Activated naive CD8-positive, alpha-beta T cell treated with anti-CD3 and anti-CD28 coated beads, Interleukin-2, amount 10 ng/mL, durations not matched to agents 7 days and 5 days (primary cell): ENCODE measurements at places on chromosomes 6 and 20.

- H3K27ac ChIP-seq, result no peak overlapping the region
- H3K4me3 ChIP-seq, result no peak overlapping the region
- H3K4me1 ChIP-seq, result no peaks in the 10 kb centered on the region
- no peak for DNase-seq
- no peaks in the 10 kb centered on the region for H3K27me3 ChIP-seq
- no peaks in the 10 kb centered on the region for H3K36me3 ChIP-seq
Measured at GRCh38 chr20:19021406-19022117, 190.9 kb upstream of the SLC24A3 start.

DNA sequence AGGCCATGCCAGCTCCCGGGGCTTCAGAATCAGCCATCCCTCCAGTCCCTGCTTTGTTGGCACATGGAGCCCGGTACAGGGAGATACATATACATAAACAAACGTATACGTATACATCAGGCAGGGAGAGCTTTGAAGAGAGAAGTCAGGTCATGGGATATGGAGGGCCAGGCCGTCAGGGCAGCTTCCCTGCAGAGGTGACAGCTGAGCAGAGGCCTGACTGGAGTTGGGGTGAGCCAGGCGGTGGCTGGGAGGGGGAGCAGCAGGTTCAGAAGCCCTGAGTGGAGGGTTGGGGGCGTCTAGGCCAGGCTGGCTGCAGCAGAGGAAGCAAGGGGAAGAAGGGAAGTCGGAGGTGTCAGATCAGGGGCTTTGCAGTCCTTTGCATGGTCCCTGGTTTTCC lies 61.7 kb downstream of the STK35 start:
- no peak overlapping the region for H3K4me3 ChIP-seq
- H3K27me3 ChIP-seq, result peaks cover 7% of the 10 kb centered on the region
- no peak for DNase-seq
- H3K27ac ChIP-seq, result no peak overlapping the region
- H3K36me3 ChIP-seq, result no peaks in the 10 kb centered on the region
- H3K4me1 ChIP-seq, result no peaks in the 10 kb centered on the region

DNA sequence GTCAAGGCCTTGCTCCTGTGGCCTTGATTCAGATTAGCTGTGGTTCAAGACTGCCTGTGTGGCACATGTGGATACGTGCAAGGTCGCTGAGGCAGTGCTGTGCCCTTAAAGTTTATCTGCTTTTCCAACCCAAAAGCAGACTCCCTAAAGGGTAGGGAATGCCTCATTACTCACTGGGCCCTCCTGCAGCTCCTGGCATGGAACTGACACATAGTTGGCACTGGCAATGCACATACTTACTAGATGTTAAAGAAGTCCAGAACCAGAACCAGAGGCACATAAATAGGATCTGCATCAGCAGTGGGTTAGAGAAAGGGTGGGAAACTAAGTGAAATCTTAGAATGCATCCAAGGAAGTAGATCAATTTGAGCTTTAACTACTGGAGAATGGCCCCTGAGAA lies 90.6 kb upstream of the MLN start:
- peaks cover 18% of the 10 kb centered on the region for H3K27me3 ChIP-seq
- peak overlapping the region; percentile 75 for H3K4me3 ChIP-seq
- no peak for DNase-seq
- H3K4me1 ChIP-seq, result peaks cover 43% of the 10 kb centered on the region

DNA sequence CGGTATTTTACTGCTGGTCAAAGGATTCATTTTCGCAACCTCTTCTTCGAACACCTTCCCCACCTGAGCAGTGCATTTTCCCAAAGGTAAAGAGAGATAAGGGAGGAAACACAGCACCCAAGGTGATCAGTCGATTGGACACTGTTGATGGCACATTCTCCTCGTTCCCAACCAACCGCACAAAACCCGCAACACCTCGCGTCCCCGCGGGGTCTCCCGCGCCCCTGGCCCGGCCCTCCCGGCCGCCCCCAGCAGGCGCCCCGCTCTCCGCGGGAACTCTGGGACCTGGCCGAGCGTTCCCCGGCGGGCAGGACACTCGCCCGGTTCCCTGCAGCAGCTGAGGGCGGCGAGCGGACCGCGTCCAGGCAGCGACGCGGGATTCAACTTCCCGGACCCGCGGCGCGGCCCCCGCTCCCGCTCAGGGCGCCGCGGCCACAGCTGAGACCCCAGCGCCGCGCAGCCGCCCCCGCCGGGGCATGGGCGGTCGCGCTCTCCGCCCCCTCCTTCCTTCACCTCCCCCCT lies 506 bp downstream of the RGS17 start:
- no peaks in the 10 kb centered on the region for H3K36me3 ChIP-seq
- no peak overlapping the region for H3K27ac ChIP-seq
- H3K4me3 ChIP-seq, result peak overlapping the region; percentile 75
- no peak for DNase-seq
- peaks cover 7% of the 10 kb centered on the region for H3K4me1 ChIP-seq
- peaks cover 41% of the 10 kb centered on the region for H3K27me3 ChIP-seq
